ENCODE measurements at places on chromosomes 7 and 10.

GRCh38 chr7:110647266-110647665 lies 443.7 kb upstream of the LRRN3 start:
- DNase-seq, result no peak

DNA sequence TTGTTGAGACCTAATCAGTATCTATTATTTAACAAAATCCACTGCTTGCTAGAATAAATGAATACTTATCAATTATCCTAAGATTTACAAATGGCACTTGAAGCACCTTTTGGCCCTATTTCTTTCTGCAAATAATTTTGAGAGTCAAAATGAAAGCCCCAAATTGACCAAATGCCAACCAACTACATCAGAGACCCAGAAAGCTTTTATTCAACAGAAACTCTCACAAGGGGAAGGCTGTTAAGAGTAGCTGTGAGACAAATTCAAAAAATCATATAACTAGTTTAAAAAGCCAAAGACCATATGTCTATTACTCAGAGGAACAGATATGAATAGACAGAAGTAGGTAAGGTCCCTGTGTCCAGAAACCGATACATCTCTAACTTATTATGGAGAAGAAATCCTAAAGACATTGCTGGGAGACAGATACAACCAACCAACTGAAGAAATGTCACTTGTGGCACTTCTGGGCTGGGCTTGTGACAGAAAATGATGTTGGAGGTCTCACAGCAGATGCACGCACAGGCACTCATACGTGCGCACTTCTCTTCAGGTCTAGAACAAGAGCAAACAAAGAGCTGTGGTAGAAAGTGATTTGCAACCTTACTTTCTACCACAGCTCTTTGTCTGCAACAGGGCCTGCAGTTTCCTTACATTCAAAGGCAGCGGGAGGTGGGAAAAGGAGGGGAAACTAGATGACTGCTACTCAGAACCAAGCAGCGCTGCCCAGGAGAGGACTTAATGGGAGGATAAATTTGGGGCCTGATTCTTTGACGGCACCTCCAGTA lies 58.6 kb upstream of the KCNIP2 start:
- no peak for DNase-seq

- no peak for DNase-seq
These were observed 60.5 kb downstream of the POM121L12 start for GRCh38 chr7:53095731-53096501.

DNA sequence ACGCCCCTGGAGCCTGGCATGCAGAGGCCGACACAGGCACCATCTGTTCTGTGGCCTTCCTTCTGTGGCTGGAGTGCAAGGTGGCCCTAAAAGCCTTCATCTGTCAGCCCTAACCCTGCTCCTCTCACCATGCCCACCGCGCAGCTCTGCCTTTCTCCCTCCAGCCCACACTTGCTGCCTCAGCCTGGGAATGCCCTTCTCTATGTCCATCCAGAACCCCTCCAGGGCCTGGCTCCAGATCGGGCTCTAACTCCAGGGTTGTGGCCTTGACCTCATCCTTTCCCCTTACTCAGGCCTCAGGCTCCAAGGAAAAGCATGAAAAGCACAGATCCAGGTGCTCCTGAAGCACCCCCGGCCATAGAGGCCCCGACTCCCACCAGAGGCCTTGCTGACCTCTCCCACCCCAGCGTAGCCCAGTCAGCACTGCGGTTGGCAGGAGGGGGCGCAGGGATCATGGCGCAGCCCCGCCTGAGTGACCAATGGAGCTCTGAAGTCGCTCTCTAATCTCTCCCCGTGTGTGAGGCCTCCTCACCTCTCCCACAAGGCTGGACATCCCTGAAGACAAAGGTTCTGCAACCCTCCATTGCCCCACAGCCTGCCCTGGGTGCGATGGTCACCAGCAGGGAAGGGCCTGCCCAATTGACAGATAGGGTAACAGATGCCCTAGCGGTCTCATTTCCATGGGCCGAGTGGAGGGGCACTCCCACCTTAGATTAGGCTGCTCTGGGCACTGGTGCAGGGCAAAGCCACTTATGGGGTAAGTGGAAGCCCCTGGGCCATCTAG lies 9.2 kb downstream of the ZCCHC24 start:
- no peak for DNase-seq

GRCh38 chr7:138613630-138614029 lies 87.5 kb downstream of the SVOPL start:
- DNase-seq, result no peak

- DNase-seq, result no peak
These were observed 70.7 kb downstream of the PRKAG2 start for GRCh38 chr7:151806204-151806603.

- DNase-seq, result no peak
These were observed 54.1 kb downstream of the SRI start for GRCh38 chr7:88165697-88166096.

DNA sequence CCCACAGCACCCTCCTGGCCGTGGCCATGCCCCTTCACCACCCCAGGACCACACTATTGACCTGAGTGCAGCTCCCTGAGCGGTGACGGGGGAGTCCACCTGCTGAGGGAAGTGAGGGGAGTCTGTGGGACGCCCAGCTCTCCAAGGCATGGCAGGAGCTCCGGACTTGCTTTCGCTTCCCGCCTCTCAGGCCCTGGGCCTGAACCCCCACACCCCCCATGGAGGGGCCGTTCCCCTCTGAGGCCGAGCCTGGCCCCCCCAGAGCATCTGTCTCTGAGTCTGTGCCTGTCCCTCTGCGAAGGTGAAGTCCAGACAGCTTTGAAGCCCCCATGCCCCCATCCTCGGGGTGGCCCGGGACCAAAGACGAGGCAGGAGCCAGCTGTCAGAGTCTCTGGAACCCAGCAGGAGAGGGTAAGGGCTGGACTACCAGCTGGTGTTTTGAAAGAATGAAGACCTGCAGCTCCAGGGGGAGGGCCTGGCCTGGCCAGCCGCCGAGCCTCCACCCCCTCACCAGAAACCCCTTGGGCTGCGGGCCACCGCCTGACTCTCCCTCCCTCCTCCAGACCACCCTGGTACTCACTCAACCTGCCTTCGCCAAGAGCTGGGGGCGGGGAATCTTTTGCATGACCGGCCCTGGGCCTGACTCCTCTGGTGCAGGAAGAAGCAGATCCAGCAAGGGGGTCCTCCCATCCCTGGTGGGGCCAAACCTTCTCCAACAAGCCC lies 114.0 kb downstream of the PDGFA start:
- DNase-seq, result no peak

DNA sequence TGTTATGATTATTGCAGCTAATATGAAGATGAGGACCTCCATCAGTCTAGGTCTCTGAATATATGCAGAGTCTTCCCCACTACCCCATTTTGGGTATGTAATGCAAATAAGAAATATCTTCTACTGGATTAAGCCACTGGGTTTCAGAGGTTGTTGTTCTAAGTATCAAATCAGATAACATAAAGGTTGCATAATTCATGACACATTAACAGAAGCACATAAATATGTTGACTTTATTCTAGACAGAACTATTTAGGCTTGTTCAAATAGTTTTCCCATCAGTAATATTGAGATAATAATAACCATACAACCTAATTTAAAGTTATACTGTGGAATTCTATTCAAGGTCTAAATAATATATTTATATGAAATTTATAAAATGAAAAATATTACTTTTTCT lies 157.1 kb downstream of the ETV1 start:
- DNase-seq, result no peak

- DNase-seq, result no peak
These were observed 18.0 kb downstream of the NUDT5 start for GRCh38 chr10:12177642-12178041.

GRCh38 chr10:12564173-12564572 lies 214.8 kb downstream of the CAMK1D start:
- no peak for DNase-seq

DNA sequence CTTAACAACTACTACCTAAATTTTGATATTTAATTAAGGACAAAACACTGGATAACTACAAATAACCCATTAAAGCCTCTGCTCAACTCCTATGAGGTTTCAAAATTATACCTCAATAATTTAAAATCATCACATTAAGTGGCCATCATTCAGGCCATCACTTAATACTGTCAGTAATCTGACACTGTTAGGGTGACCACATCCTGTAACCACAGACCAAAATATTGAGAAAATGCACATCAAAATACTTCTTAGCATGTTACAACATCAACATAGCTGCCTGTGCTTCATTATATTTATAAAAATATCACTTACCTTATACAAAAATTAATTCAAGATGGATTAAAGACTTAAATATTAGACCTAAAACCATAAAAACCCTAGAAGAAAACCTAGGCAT lies 23.3 kb downstream of the SEM1 start:
- no peak for DNase-seq

DNA sequence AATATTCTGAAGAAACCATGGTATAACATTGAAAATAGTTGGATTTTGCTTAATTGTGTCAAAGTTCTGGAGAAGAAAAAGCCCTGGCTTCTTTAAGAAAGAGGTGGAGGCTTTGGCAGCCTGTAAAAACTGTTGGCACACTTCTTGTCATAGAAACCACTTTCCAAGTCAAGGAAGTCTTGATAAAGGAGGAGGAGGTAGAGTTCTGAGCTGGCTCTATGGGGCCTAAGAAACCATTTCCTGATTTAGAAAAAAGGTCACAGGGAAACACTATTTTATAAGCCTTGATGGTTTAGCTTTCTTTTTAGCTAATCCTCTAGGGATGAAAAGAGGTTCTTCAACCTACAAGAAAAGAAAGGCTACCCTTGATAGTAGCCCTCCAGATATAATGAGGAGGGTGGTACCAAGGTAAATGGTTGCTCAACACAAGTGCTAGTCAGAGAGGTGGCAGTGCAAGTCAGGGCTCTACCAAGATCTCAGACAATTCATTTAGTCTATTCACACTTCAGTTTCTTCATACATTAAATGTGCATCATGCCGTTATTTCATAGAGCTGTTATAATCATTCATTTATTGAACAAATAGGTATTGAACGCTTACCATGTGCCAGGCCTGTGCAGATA lies 346.9 kb downstream of the RNLS start:
- no peak for DNase-seq

GRCh38 chr7:18780266-18780665 lies 284.7 kb downstream of the HDAC9 start:
- no peak for DNase-seq

DNA sequence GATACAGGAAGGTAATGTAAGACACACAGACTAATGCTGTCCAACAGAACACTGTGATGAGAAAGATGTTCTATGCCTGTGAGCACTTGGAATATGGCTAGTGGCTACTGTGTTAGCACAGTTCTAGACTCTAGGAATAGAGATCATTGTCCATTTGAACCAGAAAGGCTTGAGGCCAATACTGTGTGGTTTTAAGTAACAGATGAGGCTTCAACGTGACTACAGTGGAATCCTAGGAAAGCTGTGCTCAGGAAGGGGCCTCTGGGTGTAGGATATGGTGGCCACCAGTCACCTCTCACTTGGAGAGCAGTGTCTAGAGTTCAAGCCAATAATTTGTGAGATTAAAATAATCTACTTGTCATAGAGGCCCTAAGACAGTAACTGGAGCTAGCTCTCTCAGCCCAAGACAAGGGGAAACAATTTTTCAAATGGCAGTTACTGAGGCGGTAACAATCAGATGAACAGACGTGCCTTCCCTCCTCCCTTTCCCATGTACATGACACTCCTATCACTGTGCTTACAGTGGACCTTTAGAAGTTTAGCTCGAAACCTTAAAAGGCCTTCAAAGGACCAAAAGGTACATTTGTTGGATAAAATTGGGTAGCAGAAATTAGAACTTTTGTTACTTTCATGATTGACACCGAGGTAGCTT lies 10.2 kb downstream of the ZDHHC16 start:
- DNase-seq, result no peak

DNA sequence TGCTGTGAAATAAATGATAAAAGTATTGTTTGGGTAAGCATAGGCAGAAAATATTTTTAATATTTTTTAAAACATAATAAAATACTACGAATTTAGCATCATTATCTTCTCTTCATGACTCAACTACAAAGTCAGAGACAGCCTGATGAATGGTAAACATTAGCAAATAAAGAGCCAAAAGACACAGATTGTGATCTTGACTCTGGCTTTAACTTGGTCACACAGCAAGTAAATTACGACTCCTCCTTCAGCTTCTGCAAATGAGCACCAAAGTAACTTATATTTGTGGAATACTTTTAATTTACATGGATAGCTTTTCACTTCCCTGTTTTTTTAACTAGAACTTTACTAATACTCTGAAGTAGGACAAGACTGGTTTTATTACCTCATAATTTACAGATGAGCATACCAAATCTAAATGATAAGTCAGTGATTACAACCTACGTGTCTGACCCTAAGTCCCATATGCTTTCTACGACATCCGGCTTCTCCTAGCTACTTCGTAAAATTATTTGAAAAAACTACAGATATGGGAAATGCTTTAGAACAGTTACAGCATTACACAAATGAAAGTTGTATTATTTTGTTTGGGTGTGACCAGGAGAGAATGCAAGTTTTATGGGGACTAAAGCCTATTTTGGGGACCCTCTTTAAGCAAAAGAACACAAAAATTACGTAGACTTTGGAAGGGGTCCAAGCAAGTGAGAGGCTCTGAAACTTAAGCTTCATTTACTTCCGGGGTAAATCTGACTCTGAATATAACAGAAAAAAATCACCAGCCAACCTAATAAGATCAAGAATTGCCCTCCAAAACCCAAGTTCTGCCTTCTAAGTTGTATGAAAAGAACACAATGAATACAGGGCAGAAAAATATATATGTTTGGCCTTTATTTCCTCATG lies 133.8 kb downstream of the CPEB3 start:
- no peak for DNase-seq

DNA sequence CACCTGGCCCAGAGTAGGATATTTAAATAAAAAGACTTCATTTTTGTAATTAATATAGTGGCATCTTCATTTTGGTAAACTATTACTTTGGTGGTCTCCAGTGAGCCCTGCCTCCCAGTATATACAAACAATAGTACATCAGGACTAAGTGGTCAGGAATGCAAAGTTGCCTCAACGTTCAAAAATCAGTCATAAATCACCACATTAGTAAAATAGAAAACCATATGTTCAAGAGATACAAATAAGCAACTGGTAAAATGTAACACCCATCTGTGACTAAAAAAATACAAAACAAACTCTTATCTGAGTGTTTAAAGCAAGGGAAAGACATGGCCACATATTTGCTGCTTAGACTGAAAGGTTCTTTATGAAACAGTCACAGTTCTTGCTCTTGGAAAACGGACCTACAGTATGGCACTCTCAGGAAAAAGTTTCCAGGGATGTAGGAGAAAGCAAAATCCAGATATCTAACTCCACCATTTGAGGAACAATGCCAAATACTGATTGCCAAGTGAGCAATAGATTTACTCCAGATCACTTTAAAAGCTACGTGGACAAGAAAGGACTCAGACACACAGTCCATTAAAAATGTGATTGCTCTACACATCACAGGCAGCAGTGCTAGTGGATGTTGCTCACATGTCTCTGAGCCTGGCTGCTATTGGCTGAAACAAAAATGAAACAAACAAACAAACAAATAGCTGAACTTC lies 15.1 kb upstream of the RHOBTB1 start:
- DNase-seq, result no peak

Data from heart right ventricle (tissue), 16 donors.